Heart left ventricle (tissue), 16 donors: ENCODE measurements at places on chromosomes 7 and 10. TPM values are rescaled to one million over a fixed set of nuclear protein-coding genes. Genes with fewer than 3 reads are reported as not detected.

- H3K4me1 ChIP-seq = no peaks in the 10 kb centered on the region
- no peak overlapping the region for H3K4me3 ChIP-seq
- no peaks in the 10 kb centered on the region for H3K27me3 ChIP-seq
- no peak for DNase-seq
- no peaks in the 10 kb centered on the region for H3K36me3 ChIP-seq
- H3K27ac ChIP-seq = no peak overlapping the region
These were observed 609.7 kb downstream of the INHBA start for GRCh38 chr7:41093141-41093540.

DNA sequence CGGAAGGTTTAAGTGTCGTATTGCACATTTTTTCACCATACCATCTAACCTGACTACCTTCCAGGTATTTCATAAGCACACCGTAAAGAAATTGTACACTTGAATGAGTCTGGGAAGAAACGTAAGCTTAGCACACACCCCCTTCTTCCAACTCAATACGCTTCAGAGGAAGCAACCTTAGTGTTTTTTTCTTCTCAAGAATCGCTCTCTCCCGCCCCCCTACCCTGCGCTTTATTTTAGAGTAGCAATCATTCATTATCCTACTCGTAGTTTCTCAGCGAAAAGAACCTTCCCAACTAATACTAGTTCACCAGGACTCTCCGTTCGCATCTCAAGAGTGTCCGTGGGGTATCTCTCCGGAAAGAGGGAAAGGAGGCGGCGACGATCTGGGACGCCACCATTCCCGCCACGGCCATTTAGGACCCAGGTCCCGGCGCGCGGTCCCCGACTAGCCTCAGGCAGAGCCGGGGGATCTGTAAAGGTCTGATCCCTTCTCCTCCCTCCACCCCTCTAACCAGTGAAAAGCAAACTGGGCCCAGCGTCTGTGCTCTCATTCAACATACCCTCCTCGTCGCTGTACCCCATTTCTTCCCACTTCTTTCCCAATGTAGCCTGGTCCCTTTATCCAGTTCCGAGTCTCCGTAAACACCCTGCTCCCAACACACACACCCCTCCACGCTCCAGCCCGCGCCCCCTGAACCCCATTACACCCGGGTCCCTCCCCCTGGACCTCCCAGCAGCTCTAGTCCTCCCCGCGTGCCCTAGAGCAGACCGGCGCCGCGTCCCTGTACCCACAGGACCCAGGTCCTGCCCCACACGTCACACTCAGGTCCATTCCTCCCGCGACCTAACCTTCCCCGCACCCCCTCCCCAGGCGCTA, 16.0 kb downstream of the MYOZ1 start:
- H3K4me1 ChIP-seq = peaks cover 10% of the 10 kb centered on the region
- no peaks in the 10 kb centered on the region for H3K36me3 ChIP-seq
- H3K27ac ChIP-seq = peak overlapping the region; percentile 82
- DNase-seq = peak; percentile 66
- no peaks in the 10 kb centered on the region for H3K27me3 ChIP-seq

- no peak overlapping the region for H3K27ac ChIP-seq
- H3K4me1 ChIP-seq = no peaks in the 10 kb centered on the region
- no peaks in the 10 kb centered on the region for H3K27me3 ChIP-seq
- H3K4me3 ChIP-seq = no peak overlapping the region
- no peaks in the 10 kb centered on the region for H3K36me3 ChIP-seq
These were observed 80.2 kb downstream of the DKK1 start for GRCh38 chr10:52394246-52394645.

GRCh38 chr7:121620953-121621606, 225.0 kb upstream of the FAM3C start:
- no peak for DNase-seq
- no peaks in the 10 kb centered on the region for H3K36me3 ChIP-seq
- no peak overlapping the region for H3K4me3 ChIP-seq

- DNase-seq = no peak
- H3K36me3 ChIP-seq = peaks cover 100% of the 10 kb centered on the region
- H3K27ac ChIP-seq = no peak overlapping the region
- peaks cover 29% of the 10 kb centered on the region for H3K4me1 ChIP-seq
- no peak overlapping the region for H3K4me3 ChIP-seq
These were observed 12.0 kb downstream of the COL1A2 start for GRCh38 chr7:94406696-94407095.

Gene FEZF1
- not detected for polyA plus RNA-seq

Gene CYP3A4
- 0.03 TPM for polyA plus RNA-seq

Gene LRIT1
- not detected for polyA plus RNA-seq

Gene TRUB1
- 7.4 TPM for polyA plus RNA-seq

Gene RNLS
- 6.6 TPM for polyA plus RNA-seq

Gene MMS19
- 43.9 TPM for polyA plus RNA-seq
